Tongue (tissue), 3 donors: ENCODE measurements at places on chromosomes 16 and 17. TPM values are rescaled to one million over a fixed set of nuclear protein-coding genes. Genes with fewer than 3 reads are reported as not detected.

DNA sequence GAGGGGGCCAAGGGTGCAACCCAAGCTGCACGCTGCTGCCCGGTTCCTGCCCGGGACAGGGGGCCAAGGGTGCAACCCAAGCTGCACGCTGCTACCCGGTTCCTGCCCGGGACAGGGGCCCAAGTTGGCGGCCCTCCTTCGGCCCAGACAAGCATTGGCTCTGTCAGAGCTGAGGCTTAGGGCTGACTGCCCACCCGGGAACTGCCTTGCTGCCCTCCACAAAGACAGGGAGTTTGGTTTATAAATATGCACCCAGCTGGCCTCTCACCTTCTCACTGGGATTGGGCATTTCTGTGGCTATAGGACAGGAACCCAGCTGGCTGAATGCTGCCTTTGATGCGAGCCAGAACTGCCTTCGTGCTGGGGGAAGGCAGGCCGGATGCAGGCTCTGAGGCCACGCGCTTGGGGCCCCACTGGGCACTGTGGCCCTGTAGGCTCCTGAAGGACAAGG lies 105.7 kb downstream of the IRX5 start:
- DNase-seq: peak; percentile 59

GRCh38 chr17:62696726-62697490 lies 69.4 kb downstream of the MRC2 start:
- DNase-seq: no peak

GRCh38 chr16:1601031-1601430 lies 10.8 kb downstream of the IFT140 start:
- DNase-seq: no peak

- DNase-seq: no peak
Observed at GRCh38 chr17:74736513-74737298, at the start of gene RAB37. Gene RAB37 (plus strand): TSS chr17:74737256. CDS start chr17:74737273, 17 bp downstream.

The DNAAF8 gene
- 0.41 TPM for total RNA-seq

GRCh38 chr17:13113821-13114525 lies 96.1 kb upstream of the ELAC2 start:
- DNase-seq: no peak

The CHP2 gene
- 0.62 TPM for total RNA-seq

The KRT40 gene
- total RNA-seq: 7.7 TPM

- no peak for DNase-seq
Observed at GRCh38 chr17:49946208-49946607, 22.8 kb upstream of the DLX4 start.

DNA sequence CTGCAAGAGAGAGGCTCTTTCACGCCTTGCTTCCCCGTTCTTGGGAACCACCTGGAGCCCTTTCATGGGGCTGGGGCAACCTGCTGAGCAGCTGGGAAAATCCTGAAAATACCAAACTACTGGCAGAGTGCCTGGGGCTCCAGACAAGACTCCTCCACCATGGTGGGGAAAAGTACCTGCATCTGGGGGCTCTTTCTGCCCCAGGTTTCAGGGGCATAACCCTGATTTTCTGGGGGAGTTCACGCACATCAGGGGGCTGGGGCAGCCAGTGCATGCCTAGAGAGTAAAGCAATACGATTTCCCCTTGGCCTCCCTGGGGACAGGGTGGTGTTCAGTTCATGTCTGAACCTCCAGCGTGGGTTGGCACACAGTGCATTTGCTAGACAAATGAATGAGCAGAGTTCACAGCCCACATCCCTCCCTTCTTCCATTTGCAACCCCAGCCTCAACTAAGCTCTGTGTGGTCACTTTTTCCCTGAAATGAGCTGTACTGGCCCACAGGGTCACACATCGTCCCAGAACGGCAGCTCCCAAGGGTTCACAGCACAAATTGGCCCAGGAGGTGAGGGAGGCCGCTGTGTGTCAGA lies 5.2 kb upstream of the CDC42EP4 start:
- DNase-seq: no peak

GRCh38 chr17:47085736-47086135 lies 103.4 kb downstream of the CDC27 start:
- no peak for DNase-seq

GRCh38 chr16:26186091-26186615 lies 494.4 kb downstream of the HS3ST4 start:
- no peak for DNase-seq

GRCh38 chr16:25013751-25014499 lies 1.2 kb downstream of the ARHGAP17 start:
- no peak for DNase-seq
